ENCODE measurements at places on chromosomes 3 and 15. TPM values are rescaled to one million over a fixed set of nuclear protein-coding genes. Genes with fewer than 3 reads are reported as not detected.

GRCh38 chr15:33057845-33058244 lies 136.7 kb downstream of the FMN1 start:
- H3K4me1 ChIP-seq = 0 out of 2 replicates have a peak, but pooled peaks cover 4% of the 10 kb centered on the region
- no peak overlapping the region for H3K27ac ChIP-seq
- DNase-seq = no peak
- no peak overlapping the region for H3K4me3 ChIP-seq
- no peaks in the 10 kb centered on the region for H3K27me3 ChIP-seq

DNA sequence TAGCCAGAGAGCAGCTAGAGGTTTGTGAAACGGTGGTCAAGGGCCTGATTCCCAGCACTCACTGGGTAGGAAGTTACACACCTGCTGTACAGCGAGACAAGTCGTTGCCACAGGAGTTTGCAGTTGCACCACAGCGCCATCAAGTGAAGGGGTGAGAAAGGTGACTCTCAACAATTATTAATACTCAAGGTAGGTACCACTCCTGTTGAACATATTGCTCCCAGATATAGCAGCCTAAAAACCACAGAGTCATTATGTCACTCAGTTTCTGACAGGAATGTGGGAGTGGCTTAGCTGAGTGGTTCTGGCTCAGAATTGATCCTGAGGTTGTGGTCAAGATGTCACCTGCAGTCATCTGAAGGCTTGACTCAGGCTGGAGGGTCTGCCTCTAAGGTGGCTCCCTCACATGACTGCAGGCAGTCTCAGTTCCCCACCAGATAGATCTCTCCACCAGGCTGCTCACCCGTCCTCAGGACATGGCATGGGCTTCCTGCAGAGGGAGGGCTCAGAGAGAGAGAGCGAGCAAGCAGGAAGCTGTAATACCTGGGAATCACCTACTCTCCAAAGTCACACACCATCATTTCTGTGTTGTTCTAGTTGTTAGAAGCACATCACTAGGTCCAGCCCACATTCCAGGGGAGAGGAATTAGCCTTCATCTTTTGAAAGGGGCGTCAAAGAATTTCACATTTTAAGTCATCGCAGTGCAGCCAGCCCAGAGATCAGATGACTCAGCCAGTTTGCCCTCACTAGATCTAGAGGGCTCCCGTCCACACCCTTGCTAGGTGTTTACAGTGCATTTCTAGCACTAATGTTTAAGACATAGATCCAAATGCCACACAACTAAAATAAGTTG lies 17.0 kb upstream of the ANO10 start:
- DNase-seq = peak; percentile 42
- H3K4me1 ChIP-seq = peaks cover 25% of the 10 kb centered on the region
- H3K4me3 ChIP-seq = no peak overlapping the region
- no peaks in the 10 kb centered on the region for H3K36me3 ChIP-seq
- no peak overlapping the region for H3K27ac ChIP-seq

DNA sequence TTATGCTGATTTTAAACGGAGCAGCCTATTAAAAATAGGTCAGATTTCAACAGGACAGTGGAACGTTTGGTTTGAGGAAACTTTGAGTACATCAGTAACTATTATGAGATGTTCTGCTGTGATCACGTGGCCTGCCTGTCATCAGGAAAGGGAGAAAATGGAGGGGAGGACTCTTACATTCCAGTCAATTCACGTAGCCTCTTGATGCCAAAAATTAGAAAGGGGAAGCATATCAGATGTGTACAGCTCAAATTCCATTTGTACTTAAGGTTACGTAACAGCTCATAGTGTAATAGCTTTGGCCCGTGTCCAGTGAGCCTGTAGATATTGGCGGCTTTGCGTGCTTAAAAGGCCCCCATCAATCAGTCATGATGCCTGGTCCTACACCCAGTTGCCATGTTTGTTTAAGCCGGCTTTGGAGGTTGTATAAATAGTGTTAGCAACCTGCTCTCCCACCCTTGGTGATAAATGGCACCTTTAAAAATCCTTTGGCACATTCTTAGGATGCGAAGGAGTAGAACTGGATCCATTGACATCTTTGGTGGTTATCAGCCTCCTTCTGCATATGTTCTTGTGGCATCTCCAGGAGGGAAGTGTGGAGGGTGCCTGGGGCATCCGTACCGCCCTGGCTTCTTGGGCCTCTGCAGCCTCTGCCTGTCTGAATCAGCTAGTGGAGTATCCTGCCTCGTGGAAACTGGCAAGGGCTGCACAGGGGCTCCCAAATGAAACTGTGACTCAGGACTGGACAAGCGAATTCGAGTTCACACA lies 163.9 kb downstream of the THSD4 start:
- H3K27ac ChIP-seq = peak overlapping the region; percentile 71
- peak; percentile 86 for DNase-seq
- no peaks in the 10 kb centered on the region for H3K36me3 ChIP-seq
- no peaks in the 10 kb centered on the region for H3K27me3 ChIP-seq
- H3K4me1 ChIP-seq = peaks cover 58% of the 10 kb centered on the region
- H3K4me3 ChIP-seq = 0 out of 2 replicates have a peak overlapping the region, but pooled peaks have one; percentile 2

- 0 out of 2 replicates have a peak, but pooled peaks cover 3% of the 10 kb centered on the region for H3K27me3 ChIP-seq
- no peaks in the 10 kb centered on the region for H3K36me3 ChIP-seq
- no peak for DNase-seq
- H3K27ac ChIP-seq = no peak overlapping the region
- H3K4me1 ChIP-seq = no peaks in the 10 kb centered on the region
Observed at GRCh38 chr3:42700366-42701288, 2.0 kb downstream of the HHATL start.

DNA sequence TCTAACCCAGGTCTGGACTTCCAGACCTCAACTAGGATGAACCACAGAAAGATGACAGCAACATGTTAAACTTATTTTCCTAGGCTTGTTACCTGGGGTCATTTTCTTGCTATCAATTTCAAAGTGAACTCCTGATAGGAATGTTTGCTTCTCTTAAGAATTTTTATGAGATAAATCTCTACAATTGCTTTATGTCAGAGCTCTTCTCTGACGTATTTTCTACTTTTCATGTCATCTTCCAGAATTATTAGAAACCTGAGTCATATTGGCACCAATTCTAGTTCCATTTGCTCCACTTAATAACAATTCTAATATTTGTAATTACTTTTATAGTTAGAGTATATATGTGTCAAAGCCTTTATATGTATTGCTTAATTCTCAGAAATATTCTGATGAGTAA lies 2.1 kb upstream of the IGSF10 start:
- no peak overlapping the region for H3K4me3 ChIP-seq
- no peaks in the 10 kb centered on the region for H3K4me1 ChIP-seq
- no peak for DNase-seq
- no peak overlapping the region for H3K27ac ChIP-seq

DNA sequence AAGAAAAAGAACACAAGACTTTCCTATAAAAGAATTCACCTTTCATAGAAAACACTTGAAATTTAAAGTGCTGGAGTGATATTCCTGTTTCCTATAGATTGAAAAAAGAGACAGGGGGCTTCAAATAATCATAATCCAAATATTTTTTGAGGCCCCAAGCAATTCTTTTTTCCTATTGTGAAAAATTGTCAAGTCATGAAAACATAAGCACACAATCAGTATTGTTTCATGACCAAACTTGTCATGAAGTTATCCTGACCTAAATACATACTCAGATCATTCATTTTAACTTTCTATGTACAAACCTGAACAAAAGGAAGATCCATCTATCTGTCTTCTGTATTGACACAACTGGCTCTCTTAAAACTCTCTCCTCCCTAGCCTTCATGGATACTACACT lies 57.9 kb downstream of the AGTR1 start:
- no peak overlapping the region for H3K4me3 ChIP-seq
- no peaks in the 10 kb centered on the region for H3K27me3 ChIP-seq
- no peak overlapping the region for H3K27ac ChIP-seq
- no peak for DNase-seq

DNA sequence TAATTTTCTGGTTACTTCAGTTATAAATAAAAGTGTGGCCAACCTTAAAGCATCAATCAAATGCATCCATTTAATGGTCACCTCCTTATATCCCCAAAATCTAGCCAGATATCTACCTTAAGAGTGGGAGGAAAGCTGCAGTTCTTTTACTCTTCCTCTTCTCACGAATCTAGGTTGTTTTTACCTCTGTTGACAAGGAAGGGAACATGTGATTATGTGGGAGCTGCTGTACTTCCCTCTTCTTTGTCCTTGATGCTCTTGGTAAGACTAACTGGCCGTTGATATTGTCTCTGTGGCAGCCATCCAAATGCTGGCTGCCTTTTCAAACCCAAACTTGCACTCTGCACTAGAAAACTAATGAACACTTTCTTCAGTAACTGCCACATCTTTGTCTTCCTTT lies 275.3 kb upstream of the CADM2 start:
- no peak overlapping the region for H3K27ac ChIP-seq
- H3K4me3 ChIP-seq = no peak overlapping the region
- H3K4me1 ChIP-seq = no peaks in the 10 kb centered on the region
- DNase-seq = no peak
- H3K27me3 ChIP-seq = no peaks in the 10 kb centered on the region
- H3K36me3 ChIP-seq = no peaks in the 10 kb centered on the region

GRCh38 chr15:56040081-56041035 lies 46.9 kb upstream of the NEDD4 start:
- DNase-seq = peak; percentile 98
- H3K27me3 ChIP-seq = no peaks in the 10 kb centered on the region
- H3K4me1 ChIP-seq = peaks cover 46% of the 10 kb centered on the region
- H3K27ac ChIP-seq = peak overlapping the region; percentile 76
- no peaks in the 10 kb centered on the region for H3K36me3 ChIP-seq

- no peak overlapping the region for H3K27ac ChIP-seq
- DNase-seq = no peak
- H3K4me3 ChIP-seq = no peak overlapping the region
- no peaks in the 10 kb centered on the region for H3K27me3 ChIP-seq
Observed at GRCh38 chr3:24435584-24435983, 59.1 kb downstream of the THRB start.

DNA sequence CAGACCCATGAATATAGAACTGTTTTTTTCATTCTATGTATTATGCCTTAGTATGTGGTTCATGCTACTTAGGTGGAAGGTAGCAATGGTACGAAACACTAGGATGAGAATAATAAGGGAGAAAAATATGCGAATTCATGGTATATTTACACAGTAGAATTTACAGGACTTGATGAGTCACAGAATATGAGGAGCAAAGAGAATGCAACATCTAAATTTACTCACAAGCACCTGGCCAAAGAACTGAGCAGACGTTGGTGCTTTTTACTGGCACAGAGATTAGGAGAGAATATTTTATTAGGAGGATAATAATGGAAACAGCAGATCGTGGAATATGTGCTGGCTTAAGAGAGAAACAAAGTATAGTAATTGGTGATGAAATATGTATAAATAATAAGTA lies 785.4 kb upstream of the ROBO1 start:
- H3K36me3 ChIP-seq = no peaks in the 10 kb centered on the region
- DNase-seq = no peak
- no peaks in the 10 kb centered on the region for H3K27me3 ChIP-seq
- no peak overlapping the region for H3K4me3 ChIP-seq
- no peak overlapping the region for H3K27ac ChIP-seq

GRCh38 chr3:152176241-152176640 lies 92.5 kb upstream of the MBNL1 start:
- H3K27ac ChIP-seq = peak overlapping the region; percentile 38
- peaks cover 40% of the 10 kb centered on the region for H3K4me1 ChIP-seq
- H3K27me3 ChIP-seq = no peaks in the 10 kb centered on the region
- H3K4me3 ChIP-seq = no peak overlapping the region
- no peaks in the 10 kb centered on the region for H3K36me3 ChIP-seq

DNA sequence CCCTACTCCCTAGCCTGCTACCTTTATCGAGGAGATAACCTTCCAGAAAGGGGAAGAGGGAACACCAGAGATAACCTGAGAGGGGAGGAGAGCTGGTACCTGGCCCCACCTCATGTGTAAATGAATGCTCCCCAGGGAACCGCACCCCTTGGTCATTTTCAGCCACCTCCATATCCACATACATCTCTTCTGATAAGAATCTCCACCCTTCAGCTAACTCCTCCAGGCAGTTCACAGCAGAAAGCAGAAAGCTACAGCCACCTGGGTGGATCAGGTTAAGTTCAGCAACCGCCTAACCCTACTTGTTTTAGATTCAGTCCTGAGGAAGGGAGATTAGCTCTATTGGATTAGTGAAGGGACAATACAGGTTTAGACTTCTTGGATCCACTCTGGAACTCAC lies 38.0 kb upstream of the TIMP4 start:
- H3K36me3 ChIP-seq = no peaks in the 10 kb centered on the region
- no peaks in the 10 kb centered on the region for H3K27me3 ChIP-seq
- no peak overlapping the region for H3K4me3 ChIP-seq
- no peak for DNase-seq
- H3K27ac ChIP-seq = no peak overlapping the region

- DNase-seq = peak; percentile 92
- no peak overlapping the region for H3K4me3 ChIP-seq
- H3K27me3 ChIP-seq = no peaks in the 10 kb centered on the region
Observed at GRCh38 chr15:79640206-79640605, 208.1 kb downstream of the MINAR1 start.

DNA sequence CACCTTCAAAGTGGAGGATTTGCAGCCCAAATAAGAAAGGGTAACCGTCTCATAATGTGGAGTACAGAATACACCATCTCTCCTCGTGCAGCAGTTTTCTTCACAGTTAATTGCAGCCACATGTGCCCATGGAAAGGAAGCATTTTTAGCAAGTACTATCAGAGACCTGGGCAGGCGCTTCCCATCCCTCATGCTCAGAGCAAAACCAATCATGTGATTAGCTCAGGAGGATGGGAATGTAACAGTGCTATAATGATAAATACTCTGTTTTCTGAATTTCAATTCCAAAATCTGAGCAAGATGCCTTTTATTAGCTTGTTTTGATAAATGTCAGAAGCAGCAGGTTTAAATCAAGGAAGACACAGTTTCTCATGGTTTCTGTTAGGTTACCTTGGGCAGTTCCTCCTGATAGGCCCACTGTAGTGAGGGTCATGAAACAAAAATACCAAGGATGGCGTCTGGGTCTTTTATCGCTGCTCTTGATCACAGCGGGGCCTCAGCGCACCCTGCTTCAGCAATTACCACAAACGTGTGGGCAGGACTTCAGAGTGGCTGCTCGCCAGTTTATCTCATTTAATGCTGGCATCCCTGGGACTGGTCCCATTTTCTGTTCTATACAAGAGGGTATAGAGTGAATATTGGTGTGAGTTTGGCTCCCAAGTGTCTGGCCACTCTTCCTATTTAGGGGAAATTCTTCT lies 92.6 kb upstream of the VGLL4 start:
- no peak overlapping the region for H3K27ac ChIP-seq
- H3K36me3 ChIP-seq = no peaks in the 10 kb centered on the region
- H3K27me3 ChIP-seq = no peaks in the 10 kb centered on the region

GRCh38 chr3:155555479-155556060 lies 189.3 kb downstream of the PLCH1 start:
- no peaks in the 10 kb centered on the region for H3K27me3 ChIP-seq
- H3K4me1 ChIP-seq = no peaks in the 10 kb centered on the region
- no peak overlapping the region for H3K4me3 ChIP-seq
- no peak overlapping the region for H3K27ac ChIP-seq
- no peaks in the 10 kb centered on the region for H3K36me3 ChIP-seq

Gene CPEB1
- 15.9 TPM for total RNA-seq

Gene LRRC34
- total RNA-seq = 3.4 TPM

Gene SAMD7
- not detected for total RNA-seq

Gene HESX1
- total RNA-seq = not detected

Gene CYB561D2
- 37.7 TPM for total RNA-seq

Gene ZBTB47
- 72.8 TPM for total RNA-seq

Gene CD276
- 94.6 TPM for total RNA-seq

Gene MINAR1
- total RNA-seq = 1.3 TPM

Gene SMCO1
- total RNA-seq = not detected

Gene CYP1A1
- total RNA-seq = not detected

Gene EPHB3
- total RNA-seq = 3.0 TPM

Gene ZNF385D
- total RNA-seq = 0.97 TPM
